ENCODE measurements at places on chromosomes 1 and 21.
A peak's percentile ranks its signal among the peaks of the same experiment; 100 is the strongest.

GRCh38 chr1:231045286-231045685 is 5.2 kb upstream of the FAM89A start:
- DNase-seq = no peak

- no peak for DNase-seq
Observed at GRCh38 chr1:228799924-228800323, 64.6 kb downstream of the RHOU start.

- no peak for DNase-seq
Observed at GRCh38 chr1:244207042-244207934, 156.2 kb downstream of the ZBTB18 start.

GRCh38 chr21:27450216-27450615 is 483.3 kb upstream of the ADAMTS5 start:
- no peak for DNase-seq

DNA sequence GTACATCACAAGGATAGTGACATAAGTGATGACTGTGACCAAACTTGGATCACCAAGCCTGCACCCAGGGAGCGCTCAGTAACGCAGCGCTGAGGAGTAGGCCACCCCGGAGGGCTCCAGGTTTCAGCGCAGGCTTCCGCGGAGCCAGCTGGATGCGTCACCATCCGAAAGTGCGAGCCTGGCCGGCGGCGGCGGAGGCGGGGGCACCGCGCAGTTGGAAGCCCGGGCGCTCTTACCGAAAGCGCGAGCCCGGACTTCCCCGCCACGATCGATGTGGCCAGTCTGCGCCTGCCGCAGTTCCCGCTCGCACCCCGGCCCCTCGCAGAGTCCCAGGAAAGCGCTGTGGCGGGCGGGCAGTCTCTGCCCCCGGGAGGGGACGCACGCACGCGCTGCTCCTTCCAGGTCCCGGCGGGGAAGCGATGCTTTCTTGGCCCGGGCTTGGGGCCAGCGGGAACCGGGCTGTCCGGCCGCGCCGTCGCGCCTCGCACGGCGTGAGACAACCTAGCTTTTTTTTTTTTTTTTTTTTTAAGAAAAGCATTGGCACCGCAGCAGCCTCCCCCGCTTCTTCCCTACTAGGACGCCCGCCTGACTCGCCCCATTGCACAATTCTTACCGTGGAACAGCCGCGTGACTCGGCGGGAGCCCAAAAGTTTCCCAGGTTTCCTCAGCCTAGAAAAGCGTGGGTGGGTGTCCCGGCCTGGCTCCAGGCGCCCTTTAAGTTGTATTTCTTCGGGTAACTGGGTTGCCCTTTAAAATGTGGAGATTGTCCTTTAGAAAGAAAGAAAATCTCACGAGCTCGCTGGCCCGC is 36.4 kb upstream of the JAK1 start:
- DNase-seq = peak; percentile 53

DNA sequence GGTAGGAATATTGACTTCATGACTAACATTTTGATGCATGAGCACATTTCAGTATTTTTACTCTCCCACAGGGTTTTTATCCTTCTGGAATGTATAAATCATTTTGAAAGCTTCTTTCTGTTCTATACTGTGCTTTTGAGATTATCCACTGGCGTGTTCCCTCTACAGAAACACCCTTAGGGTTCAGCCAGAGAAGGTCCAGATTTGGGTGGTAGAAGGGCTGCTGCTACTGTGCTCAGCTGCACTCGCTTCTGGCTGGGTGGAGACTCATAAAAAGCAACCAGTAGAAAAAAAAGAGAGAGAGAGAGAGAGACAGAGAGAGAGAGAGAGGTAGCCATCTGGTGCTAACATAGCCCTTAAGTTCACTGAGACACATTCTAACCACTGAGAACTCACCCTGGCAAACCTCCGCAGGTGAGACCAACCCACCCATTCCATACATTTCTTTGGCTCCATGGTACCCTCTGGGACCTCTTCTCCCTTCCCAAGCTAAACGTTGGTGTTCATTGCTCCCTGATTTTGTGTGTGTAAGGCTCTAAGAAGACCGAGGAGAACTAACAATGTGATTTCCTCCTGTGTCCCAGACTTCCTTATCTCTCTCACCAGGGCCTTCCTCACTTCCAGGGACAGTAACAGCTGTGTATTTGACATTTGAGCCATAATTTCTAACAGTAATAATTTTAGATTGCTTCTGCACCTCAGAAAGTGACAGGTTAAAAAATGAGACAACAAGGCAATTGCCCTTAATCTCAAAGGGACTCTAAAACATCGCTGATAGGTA is 7.2 kb downstream of the APCS start:
- no peak for DNase-seq

DNA sequence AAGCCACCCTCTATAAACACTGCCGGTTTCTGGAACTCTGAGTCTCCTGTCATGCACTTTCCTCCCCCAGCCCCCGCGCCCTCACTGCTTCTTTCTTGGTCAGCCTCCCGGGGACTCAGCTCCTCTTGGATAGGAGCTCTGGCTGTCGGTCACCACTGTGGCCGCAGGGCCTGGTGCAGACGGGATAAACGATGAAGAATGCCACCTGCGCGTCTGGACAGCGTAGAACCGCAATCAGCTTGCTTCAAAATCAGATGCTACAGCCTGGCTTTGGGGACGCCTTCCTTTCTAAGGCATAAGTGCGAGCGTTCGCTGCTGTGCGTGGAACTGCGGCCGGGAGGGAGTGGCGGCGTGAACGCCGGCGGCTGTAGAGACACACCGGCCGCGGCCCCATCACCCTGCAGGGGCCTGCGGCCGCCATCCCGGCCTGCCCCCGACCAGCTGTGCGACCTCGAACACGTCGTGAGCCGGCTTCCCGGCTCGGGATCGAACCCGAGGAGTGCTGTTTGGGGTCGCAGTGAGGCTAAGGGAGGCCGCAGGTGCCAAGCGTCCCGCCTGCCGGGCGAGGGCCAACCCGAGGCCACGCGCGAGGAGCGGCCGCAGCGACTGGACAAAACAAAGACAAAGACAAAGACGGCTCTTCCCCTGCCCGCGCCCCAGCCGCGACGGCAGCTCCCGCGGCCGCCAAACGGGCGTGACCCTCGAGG is 688 bp downstream of the PTTG1IP start:
- peak; percentile 23 for DNase-seq

GRCh38 chr1:28917757-28918118 is 3.4 kb downstream of the EPB41 start:
- no peak for DNase-seq

- no peak for DNase-seq
Observed at GRCh38 chr1:101290119-101290921, 53.5 kb downstream of the S1PR1 start.

DNA sequence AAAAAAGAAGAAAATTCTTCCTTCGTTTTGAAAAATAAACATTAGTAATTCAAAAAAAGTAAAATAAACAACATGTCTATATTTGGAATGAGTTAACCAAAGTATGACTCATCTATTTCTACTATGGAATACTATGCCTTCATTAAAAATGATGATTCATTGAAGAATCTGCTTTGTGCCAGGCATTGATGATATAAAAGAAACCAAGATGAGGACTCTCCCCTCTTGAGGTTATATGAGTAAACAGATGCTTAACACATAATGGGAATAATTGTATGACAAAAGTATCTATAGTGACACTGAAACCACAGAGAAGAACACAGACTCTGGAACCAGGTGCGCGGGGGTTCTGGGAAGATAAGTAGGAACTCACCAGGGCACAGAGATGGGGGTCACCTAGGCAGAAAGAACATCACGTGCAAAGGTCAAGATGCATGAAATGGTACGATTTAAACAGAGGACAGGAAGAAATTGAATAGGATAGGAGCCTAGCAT is 18.8 kb downstream of the ELF3 start:
- DNase-seq = no peak

- no peak for DNase-seq
Observed at GRCh38 chr1:37020653-37021277, 13.6 kb downstream of the GRIK3 start.

- no peak for DNase-seq
Observed at GRCh38 chr1:162527314-162527713, 29.7 kb downstream of the UHMK1 start.

GRCh38 chr21:29487154-29487553 is 188.4 kb downstream of the BACH1 start:
- DNase-seq = no peak

Measured in C1 segment of cervical spinal cord (tissue), 14 donors.